T-helper 2 cell (primary cell): ENCODE measurements at places on chromosomes 7 and 10.

- DNase-seq: no peak
Observed at GRCh38 chr10:119991816-119992215, 99.3 kb downstream of the SEC23IP start.

- no peak for DNase-seq
Observed at GRCh38 chr10:84469470-84469869, 141.1 kb downstream of the CCSER2 start.

DNA sequence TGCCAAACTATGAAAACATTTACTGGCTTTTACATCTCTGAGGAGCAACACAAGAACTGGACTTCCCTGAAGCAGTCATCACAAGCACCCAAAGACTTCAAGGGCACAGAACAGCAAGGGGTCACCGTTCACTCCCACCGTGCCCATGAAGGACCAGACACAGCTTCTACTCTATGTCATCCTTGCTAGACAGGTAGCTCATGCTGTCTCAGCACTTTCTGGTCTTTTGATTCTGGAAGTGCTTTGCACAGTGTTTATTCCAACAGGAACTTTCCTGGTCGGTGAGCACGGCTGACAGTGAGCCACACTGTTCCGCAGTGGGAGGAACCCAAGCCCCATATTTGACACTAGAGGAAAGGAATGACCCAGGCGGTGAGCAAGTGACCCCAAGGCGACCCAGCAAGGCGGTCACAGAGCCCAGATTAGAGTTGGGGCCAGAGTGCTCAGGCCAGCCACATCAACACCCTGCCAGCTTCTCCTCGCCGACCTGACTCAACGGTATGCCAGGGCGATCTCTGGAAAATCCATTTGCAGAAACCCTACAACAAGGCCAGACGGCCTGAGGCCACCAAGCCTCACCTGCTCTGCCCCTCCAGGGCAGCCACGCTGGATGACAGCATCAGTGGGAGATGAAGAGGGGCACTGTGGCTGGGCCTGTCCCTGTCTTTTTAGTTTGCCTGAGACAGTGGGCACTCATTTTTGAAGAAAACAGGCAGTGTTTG is 318.6 kb downstream of the TCERG1L start:
- DNase-seq: no peak

DNA sequence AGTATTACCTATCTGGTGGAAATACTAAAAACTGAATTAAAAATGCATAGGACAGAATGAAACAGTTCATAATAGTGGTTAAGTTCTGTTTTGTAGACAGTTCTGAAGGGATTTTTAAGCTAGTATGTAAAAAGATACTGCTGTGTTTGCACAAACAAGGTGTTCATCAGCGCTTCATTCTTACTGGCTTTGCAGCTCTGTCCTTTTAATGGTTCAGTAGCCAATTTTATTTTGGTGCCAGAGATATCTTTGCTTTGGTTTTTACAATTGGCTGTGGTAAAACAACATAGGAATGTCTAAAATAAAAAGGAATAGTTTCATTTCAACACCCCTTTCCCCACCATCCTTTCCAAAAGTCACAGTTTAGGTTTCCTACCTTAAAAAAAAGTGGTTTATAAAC is 33.0 kb downstream of the STAM start:
- DNase-seq: no peak

GRCh38 chr7:27107391-27108381 is 5.2 kb upstream of the HOXA2 start:
- no peak for DNase-seq

DNA sequence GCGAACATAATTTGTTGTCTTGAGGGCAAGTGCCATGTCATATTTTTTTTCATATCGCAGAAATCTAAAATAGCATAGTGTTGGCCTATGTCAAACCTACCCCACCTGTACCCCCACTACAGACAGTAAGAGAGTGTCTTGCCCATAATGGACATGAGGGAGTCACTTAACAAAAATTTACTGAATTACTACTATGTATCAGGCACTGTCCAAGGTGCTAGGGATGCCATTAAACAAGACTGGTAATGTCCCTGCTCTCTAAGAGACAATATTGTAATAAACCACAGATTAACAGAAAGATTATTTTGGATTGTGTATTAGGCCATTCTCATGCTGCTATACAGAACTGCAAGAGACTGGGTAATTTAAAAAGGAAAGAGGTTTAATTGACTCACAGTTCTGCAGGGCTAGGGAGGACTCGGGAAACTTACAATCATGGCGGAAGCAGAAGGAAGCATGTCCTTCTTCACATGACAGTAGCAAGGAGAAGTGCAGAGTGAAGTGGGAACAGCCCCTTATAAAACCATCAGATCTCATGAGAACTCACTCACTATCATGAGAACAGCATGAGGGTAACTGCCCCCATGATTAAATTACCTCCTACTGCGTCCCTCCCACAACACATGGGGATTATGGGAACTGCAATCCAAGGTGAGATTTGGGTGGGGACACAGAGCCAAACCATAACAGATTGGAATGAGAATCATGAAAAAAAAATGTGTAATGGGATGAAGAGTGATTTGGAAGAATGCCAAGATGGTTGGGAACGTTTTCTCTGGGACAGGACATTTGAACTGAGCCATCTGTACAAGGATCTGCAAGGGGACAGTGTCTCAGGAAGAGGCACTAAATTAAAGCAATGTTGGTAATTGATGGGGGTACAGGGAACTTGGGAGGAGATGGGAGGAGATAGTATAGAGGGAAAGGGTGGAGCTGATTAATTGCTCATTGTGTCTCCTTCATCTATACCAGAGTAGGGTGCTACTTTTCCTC is 108.5 kb downstream of the FAM107B start:
- no peak for DNase-seq

GRCh38 chr10:48365668-48366067 is 59.2 kb downstream of the MAPK8 start:
- DNase-seq: no peak

DNA sequence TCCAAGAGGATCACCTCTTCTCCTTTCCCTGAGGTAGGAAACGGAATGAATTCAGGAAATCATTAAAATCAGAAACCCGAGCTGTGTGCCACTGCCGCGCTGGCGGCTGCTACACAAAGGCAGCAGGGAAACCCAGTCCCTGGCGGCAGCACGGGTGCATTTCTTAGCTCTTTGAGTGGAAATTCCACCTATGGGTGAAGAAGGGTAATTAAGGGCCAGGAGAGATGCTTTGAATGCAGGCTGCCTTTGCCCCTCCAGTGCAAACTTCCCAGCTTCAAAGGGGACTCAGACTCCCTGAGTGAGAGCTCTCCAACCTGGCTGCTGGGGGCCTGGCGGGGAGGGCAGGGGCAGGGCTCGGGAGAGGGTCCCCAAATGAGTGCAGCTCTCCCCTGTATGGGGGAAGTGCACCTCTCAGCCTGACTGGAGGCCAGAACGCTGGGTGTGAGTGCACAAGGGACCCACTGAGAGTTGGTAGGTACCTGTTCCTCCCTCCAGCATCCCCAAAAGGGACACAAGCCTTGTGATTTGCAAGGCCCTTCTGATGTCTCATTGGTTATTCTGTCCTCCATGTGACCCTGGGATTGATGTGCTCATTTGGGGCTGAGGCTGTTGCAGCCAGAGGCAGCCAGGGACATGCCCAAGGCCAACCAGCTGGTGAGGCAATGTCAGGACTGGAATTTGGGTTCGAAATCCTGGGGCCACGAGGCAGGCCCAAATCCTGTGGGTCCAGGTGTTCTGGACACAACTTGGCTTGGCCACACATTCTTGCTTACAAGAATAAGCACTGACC is 16.3 kb upstream of the ZMIZ1 start:
- DNase-seq: no peak

GRCh38 chr10:119401671-119402395 is 140.7 kb downstream of the RGS10 start:
- no peak for DNase-seq

GRCh38 chr10:58444321-58444720 is 59.1 kb downstream of the TFAM start:
- DNase-seq: no peak

- no peak for DNase-seq
Observed at GRCh38 chr10:132419538-132420468, 22.8 kb downstream of the PWWP2B start.

- DNase-seq: no peak
Observed at GRCh38 chr10:60892571-60892970, 51.4 kb downstream of the RHOBTB1 start.

DNA sequence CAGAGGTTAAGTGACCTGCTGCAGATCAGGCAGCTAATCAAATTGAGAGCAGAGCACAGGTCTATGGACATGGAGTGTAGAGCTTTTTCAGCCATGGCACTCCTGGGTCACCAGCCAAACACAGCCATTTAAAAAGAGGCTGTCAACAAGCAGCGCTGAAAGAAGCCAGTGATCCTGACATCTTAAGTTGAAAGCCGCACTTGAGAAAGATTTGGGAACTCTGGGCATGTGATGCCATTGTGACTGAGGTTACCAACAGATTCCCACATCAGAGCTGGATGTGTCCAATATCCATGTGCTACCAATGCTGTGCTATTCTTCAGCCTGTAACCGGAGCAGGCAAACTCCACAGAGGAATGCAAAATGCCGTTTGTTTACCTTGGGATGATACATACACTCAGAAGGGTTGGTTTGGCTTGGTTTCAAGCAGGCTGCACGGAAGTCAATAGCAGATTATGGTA is 56.2 kb upstream of the ABLIM1 start:
- no peak for DNase-seq

GRCh38 chr7:142139597-142140400 is 28.3 kb downstream of the MGAM2 start:
- DNase-seq: no peak

GRCh38 chr7:76225379-76225778 is 23.7 kb downstream of the SRRM3 start:
- DNase-seq: no peak

DNA sequence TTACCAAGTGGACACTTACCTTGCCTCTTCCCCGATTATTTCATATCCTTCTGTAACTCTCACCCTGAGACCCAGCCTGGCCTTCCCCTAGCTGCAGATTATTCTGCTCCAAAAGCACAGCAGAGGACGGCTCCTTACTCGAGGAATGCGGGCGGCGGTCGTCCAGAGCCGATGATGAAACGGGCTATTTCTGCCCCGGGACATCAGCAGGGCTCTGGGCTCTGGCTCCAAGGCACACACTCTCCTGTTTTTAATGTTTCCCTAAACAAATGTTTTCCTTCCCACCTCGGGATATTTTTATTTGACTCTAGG is 343 bp upstream of the C10orf71 start:
- DNase-seq: no peak

DNA sequence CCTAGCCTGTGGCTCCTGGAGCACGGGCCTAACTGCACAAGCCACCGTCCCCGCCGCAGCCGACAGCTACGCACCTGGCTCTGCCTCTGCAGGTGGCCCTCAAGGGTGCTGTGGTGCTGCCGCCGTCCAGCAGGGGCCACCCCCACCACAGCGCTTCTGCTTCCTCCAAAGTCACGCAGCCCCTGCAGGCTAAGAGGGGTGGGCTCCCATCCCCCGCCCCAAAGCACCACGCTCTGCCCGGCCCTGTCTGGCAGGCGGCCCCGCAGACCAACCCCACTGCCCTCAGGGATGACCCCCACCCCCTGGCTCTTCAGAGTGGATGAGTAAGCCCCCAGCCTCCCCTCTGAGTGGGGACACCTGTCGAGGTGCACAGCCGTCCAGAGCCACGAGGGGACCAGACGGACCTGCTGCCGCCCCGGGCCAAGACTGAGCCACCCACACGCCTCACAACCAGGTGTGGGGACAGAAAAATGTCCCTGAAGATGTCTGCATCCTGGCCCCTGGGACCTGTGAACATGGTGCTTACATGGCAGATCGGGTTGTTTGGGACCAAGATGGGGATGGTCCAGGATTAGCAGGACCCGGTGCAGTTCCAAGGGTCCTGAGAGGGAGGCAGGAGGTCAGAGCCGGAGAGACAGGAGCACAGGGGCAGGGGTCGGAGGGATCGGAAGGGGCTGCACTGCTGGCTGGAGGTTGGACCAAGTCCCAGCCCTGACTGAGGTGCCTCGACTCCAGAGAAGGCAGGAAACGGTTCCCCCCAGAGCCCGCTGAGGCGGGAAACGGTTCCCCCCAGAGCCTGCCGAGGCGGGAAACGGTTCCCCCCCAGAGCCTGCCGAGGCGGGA is 9.0 kb upstream of the ADAP1 start:
- DNase-seq: no peak

DNA sequence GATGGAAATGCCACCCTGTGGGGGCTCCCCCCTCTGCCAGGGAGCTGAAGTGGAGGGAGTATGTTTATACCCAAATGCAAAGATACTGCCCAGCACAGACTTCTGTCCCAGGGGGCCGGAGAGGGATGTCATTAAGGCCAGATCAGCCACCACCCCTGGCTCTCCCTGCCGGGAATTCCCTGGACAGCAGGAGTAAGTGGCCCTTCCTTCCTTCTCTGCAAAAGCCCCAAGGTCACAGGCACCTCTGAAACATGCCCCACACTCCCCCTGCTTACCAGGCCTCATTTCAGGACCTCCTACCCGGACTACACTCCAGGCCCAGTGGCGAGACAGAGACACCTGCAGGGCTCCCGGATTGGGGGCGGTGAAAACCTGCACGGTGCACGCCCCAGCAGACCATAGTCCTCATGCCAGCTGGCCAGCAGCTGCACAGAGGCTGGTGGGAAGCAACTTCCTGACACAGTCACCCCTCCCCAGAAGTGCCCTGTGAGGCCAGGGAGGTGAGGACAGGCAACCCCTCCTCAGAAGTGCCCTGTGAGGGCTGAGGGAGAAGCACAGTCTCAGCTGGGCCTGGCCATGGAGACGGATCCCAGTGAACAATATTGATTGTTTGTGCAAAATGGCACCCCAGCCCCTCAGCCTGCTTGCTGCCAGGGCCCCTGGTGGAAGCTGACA is 33.0 kb upstream of the RET start:
- DNase-seq: no peak

- DNase-seq: no peak
Observed at GRCh38 chr7:150736864-150737263, 354 bp upstream of the GIMAP5 start.

DNA sequence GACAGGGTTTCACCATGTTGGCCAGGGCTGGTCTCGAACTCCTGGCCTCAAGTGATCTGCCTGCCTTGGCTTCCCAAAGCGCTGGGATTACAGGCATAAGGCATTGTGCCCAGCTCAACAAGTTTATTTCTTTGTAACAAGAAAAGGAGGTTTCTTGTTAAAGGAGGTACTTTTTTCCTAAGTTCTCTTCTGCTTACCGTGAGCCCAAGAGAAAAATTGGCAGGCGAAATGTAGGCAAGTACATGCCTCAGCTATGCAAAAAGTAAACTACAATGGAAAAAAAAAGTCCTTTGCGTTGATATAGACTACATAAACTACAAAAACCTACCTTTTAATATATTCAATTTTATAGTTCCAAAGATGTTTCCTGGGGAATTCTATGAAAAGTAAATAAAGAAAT is 122.6 kb downstream of the DKK1 start:
- no peak for DNase-seq

- DNase-seq: no peak
Observed at GRCh38 chr10:34339816-34340553, 475.1 kb downstream of the PARD3 start.
